ENCODE measurements at places on chromosomes 4 and X.

- DNase-seq, result no peak
Measured at GRCh38 chr4:168643111-168643795, 146.4 kb downstream of the PALLD start.

GRCh38 chr4:26151615-26152014, 169.2 kb upstream of the RBPJ start:
- DNase-seq, result no peak

GRCh38 chrX:39759526-39760224, 338.1 kb downstream of the BCOR start:
- no peak for DNase-seq

- no peak for DNase-seq
Measured at GRCh38 chrX:154413142-154413541, 1.8 kb downstream of the TAFAZZIN start.

DNA sequence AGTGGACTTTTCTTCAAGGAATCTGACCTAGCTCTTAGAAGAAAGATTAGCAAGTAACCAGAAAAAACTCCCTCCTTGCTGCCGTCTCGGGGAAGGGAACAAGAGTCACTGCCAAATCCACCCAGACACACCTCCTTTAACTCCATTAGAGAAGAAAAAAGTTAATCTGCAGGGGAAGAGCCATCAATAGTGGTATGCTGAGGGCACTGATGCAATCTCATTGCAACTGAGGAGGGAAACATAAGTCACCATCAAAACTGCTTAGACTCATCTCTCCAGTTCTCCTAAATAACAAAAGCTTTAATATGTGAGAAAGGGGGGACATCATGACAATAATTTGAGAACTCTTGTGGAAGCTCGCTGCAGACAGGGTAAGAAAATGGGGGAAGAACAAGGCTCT, 49.3 kb upstream of the MAGED4B start:
- no peak for DNase-seq

Measured in SK-N-DZ (cell line).